Cortex of kidney (tissue), 1 donor: ENCODE measurements at places on chromosomes 6 and 20.

DNA sequence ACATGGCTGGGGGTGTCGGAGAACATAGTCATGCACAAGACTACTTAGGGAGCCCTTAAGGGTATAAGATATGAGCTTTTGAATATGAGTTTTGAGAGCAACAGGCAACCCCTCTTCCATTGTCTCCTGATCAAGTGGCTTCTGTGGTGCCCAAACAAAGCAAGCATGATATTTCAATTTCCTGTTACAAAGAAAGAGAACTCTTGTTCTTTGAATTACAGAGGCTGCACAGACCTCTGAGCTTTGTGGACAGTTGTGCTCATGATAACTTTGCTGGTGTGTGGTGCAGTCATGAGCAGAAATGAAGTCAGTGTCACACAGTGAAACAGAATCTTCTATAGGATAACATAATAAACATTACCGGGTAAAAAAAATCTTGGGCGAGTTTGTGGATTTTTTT lies 66.8 kb upstream of the THEMIS start:
- DNase-seq = no peak

DNA sequence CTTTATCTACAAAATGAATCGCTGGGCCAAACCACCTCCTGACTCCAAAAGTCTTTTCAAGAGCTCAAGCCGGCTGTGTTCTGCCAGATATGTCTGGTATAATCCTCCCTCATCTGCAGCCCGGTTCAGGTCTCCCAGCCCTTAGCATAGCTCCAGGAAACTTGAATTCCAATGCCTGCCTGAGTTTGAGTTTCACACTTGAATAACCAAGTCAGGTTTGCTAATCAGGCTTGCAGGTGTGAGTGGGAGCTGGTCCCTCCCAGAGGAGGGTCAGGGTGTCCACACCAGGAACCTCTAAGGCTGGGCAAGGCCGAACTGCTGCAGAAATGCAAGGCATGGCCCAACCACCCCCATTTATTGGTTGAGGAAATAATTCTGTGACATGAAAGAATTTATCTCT lies 96.6 kb downstream of the TMEM242 start:
- no peak for DNase-seq

DNA sequence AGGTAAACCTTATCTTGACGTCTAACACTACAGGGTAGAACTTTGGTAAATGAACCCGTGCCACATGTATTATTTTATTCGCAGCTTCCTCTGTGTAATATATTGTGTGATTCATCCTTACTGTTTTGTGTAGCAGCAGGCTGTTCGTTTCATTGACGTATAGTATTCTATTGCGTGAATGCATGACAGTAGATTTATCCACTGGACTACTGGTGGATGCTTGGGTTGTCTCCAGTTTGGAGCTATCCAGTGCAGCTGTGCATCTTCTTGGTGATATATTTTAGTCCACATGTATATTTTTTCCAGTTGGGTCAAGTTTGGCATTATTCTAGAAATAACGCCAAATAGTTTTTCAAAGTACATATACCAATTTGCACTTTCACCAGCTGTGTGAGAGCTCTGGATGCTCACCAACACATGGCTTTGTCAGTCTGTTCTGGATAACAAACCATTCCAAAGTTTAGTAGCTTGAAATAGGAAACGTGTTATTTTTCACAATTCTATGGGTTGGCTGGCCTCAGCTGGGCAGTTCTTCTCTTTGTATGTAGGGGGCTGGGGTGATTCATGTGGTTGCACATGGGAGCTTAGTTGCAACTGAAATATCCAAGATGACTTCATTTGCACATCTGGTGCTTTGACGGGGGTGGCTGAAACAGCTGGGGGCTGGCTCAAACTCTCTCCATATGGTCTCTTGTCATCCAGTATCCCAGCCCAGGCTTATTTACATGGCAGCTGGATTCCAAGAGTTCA lies 9.3 kb downstream of the ECT2L start:
- DNase-seq = no peak

DNA sequence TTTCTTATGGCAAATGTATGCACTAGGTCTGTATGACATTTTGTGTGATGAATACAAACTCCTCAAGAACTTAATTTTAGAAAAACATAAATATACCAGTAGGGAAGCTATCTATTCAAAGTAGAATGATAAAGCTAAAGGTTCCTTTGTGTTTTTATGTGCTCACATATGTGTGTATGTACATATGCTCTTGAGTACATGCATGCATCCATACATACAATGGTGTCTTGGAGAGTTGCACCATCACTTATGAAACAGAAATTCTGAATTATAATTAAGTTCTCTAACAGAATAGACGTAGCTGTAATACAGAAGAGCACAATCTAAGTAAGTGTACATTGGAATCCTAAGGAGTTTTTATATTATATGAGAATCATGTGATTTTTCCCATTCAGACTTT lies 2.3 kb downstream of the NKAIN2 start:
- no peak for DNase-seq

- no peak for DNase-seq
Measured at GRCh38 chr6:22110061-22110460, 186.8 kb downstream of the PRL start.

DNA sequence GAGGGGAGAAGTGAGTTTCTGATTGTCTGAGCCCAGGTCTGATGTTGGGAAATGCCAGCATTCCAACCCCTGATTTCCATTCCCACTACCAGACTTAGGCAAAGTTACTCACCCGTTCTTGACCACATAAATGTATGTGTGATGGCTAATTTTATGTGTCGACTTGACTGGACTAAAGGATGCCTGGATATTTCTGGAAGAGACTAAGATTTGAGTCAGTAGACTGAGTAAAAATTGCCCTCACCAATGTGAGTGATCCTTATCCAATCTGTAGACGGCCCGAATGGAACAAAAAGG lies 95.8 kb upstream of the TAB2 start:
- no peak for DNase-seq

DNA sequence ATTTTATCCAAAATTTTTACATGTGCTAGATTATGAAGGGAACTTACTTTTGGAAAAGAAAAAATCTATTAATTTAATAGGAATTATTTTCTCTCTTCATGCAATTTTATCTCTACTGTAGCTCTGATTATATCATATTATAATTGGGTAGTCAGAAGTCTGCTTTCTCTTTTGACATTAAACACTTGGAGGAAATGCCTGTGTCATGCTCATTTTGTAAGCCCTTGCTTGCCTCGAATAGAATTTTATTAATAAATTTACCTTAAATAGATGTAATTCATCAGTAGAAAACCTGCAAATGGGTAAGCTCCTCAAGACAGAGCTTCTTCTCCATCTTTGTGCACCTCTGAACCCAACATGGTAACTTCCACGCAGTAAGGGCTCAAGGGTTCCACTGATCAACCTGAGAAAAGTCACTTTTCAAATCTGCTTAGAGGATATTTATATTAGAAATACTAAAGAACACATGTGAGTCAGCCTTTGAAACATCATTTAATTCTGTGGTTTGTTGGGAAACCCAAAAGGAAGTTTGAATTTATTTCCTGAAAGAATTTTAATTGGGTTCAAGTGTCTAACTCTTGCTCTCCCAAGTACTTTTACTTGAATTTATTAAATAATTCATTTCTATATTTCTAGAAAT lies 266.0 kb downstream of the ALDH8A1 start:
- DNase-seq = no peak

DNA sequence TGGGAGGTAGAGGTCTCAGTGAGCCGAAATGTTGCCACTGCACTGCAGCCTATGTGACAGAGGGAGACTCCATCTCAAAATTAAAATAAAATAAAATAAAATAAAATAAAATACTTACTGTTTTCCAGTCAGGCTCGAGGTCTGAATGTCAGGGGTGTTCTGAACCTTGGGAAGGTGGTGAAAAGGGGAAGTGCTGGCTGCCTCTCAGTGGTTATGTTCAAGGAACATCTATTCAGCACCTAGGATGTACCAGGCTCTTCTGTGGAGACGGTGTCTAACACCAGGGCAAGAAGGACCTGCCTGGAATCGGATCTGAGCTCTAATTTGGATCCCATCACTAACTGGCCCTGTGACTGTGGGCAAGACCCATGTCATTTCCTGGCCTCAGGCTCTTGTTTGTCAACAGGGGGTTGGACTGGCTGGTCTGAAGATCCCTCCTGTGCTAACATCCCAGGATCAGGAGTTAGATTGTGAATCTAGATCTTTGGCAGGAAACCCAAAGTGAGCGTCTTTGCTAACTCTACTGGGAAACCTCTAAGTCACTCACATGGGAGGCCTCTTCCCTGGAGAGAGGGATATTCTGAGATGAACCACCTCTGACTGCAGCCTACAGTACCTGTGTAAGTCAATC lies 63.4 kb upstream of the SIRPG start:
- DNase-seq = no peak

DNA sequence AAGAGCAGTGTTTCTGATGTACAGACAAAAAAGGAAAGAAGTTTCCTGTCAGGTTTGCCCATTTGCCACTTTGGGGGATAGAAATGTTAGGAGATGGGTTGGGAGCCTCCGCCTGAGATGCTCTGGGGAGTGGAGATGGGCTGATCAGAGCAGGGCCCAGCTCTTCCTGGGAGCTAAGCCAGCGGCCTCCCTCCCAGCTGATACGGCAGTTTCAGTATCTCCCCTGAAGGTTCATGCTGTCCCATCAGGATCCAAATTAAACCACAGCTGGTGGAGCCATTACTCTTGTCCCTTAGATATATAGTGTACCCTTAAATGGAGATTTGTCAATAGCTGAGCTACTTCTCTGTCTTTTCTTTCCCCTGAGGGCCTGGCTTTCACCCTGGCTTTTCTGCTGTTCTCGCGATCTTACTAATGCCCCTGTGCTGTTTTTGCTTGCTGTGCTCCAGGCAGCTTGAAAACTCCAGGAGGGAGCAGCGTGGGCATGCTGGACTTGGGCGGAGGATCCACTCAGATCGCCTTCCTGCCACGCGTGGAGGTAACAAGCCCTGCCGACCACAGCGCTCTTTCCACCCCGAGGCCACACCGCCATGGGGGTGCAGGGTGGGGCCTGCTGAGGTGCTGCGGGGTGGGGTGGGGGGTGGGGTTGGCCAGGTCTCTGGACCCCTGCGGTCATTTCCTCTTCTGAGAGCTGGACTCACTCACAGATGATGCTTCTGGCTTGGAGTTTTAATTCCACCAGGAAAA lies 20.9 kb downstream of the ENTPD6 start:
- no peak for DNase-seq

DNA sequence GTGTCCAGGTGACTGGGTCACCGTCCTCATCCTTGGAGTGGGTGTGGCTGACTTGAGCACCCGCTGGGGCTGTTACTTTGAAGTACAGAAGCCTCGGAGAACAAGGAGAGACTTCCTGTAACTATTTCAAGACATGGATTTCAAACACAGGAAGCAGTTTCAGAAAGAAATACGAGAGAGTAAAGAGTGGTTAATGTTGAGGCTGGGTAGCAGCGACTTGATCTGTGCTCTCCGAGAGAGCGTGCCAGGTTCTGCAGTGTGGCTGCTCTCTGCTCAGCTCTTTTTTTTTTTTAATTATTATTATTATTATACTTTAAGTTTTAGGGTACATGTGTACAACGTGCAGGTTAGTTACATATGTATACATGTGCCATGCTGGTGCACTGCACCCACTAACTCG lies 17.5 kb upstream of the EFCAB8 start:
- no peak for DNase-seq

GRCh38 chr6:4474810-4475209 lies 301.4 kb upstream of the CDYL start:
- DNase-seq = no peak

DNA sequence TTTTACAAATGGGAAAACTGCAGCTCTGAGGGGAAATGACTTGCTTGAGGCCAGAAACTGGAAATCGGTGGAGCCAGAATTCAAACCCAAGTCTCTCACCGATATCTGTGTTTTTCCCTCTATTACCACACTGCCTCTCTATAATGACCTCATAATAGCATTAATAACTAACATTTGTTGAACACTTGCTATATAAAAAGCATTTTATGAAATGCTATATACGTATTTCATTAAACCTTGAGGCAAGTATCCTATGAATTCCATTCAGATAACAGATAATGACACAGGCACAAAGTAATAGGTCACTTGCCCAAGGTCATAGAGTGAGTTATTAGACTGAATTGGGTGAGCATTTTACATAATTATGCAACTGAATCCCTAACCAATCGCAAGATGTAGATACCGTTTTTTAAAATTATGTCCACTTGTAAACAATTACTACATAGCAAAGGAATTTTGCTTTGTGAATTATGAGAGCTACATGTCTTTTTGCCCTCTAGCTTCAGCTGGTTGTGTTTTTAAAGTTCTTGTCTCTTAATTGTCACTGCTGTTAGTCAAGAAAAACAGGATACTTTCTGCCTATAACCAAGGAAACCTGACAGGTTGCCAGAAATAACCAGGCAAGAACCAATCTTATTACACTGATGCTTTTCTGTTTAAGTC lies 4.7 kb downstream of the DSN1 start:
- no peak for DNase-seq

DNA sequence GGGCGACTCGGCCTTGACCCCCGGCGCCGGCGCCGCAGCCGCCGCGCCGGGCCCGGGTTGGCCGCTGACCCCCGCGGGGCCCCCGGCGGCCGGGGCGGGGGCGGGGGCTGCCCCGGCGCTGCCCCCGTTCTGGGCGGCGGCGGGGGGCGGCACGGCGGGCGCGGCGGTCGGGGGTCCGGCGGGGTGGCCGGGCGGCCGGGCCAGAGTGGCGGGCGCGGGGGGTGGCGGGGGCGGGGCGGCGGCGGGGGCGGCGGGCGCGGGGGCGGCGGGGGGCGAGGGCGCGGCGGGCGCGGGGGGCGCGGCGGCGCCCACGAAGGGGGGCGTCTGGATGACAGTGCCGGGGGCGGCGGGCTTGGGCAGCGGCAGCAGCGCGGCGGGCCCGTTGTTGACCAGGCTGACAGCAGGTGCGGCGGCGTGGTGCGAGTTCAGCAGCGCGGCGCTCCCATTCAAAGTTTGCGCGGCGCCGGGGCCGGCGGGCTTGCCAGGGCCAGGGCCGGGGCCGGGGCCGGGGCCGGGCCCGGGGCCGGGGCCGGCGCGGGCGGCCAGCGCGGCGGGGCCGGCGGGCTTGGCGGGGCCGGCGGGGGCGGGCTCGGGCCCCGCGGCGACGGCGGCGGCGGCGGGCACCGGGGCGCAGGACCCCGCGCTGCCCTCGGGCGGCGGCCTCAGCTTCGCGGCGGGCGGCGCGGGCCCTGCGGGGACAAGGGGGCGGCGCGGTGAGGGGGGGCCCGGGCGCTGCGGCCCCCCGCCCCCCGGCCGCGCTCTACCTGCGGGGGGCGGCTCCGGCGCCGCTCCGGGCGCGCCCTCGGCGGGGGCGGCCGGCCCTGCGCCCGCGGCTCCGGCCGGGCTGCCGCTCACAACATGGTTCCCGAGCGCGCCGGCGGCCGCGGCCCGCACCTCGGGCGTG lies 659 bp downstream of the TAF4 start:
- no peak for DNase-seq

GRCh38 chr6:111533087-111533784 lies 50.2 kb upstream of the REV3L start:
- no peak for DNase-seq
